K562 (cell line): ENCODE measurements at places on chromosomes 7 and 10. TPM values are rescaled to one million over a fixed set of nuclear protein-coding genes. Genes with fewer than 3 reads are reported as not detected.

The DNAJB12 gene
- 31.0 and 31.5 TPM in 2 replicates for total RNA-seq

The EFCAB10 gene
- 17.3 and 19.7 TPM in 2 replicates for total RNA-seq

The KNDC1 gene
- total RNA-seq = 0.11 TPM in 1 of 2 replicates, not detected in the other

The ADRA2A gene
- not detected in 2 replicates for total RNA-seq

The C7orf33 gene
- not detected in 2 replicates for total RNA-seq

The SUFU gene
- total RNA-seq = 6.3 and 6.8 TPM in 2 replicates

The EIF4H gene
- total RNA-seq = 408 and 416 TPM in 2 replicates

The ACSM6 gene
- not detected in 2 replicates for total RNA-seq

The NKX1-2 gene
- total RNA-seq = 0.04 TPM in 1 of 2 replicates, not detected in the other

The SPDYE3 gene
- not detected in 2 replicates for total RNA-seq

The CHST3 gene
- total RNA-seq = 0.38 and 0.42 TPM in 2 replicates

The ABCB1 gene
- total RNA-seq = 0.86 and 0.89 TPM in 2 replicates

The ATOH7 gene
- not detected in 2 replicates for total RNA-seq

The AOAH gene
- total RNA-seq = 0.18 TPM in 1 of 2 replicates, not detected in the other

The ELN gene
- 0.20 TPM in 2 replicates for total RNA-seq

The PGAM2 gene
- not detected in 2 replicates for total RNA-seq

The MSRB2 gene
- 9.5 and 10.0 TPM in 2 replicates for total RNA-seq

The RP9 gene
- total RNA-seq = 17.5 and 19.3 TPM in 2 replicates

The HOXA10 gene
- total RNA-seq = not detected in 2 replicates

The RHOBTB1 gene
- 8.2 and 8.5 TPM in 2 replicates for total RNA-seq

The ELFN1 gene
- 0.45 and 0.64 TPM in 2 replicates for total RNA-seq

The MBL2 gene
- not detected in 2 replicates for total RNA-seq

The SEC31B gene
- 4.2 and 4.6 TPM in 2 replicates for total RNA-seq

The ACSL5 gene
- total RNA-seq = 0.47 and 0.51 TPM in 2 replicates

The OPALIN gene
- total RNA-seq = not detected in 2 replicates

The CHAT gene
- total RNA-seq = not detected in 2 replicates

The FAM24B gene
- total RNA-seq = 5.9 and 8.7 TPM in 2 replicates
